ENCODE measurements at places on chromosomes 12 and 14.

DNA sequence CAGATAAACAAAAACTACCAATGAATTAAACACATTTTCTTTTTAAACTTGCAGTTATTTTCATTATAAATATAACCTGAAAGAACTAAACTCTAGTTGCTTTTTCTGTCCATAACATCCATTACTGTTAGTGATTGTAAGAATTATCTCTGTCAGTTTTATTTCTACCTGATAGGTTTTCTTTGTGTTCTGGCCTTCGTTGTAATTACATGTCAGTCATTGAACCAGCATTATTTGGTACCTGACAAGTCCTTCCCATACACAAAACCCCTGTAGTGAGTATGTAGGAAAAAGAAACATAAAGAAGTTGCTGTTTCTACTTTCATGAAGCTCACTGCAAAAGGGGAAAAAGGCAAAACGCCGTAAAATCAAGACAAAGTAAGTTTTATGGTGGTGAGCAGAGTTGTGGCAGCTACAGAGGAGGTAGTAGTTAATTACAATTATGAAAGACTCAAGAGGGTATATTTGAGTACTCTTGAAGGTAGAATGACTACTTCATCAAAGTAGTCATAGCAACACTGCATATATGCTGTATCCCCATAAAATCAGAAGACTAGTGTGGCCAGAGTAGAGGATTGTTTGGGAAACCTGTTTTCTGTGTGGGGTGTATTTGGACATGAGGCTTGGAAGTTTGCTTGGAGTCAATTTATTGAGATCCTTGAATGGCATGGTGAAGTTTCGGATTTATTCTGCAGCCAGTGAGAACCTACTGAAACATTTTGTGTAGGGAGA, 102.8 kb downstream of the SLC5A8 start:
- DNase-seq = no peak

GRCh38 chr14:51529736-51530135, 122.0 kb upstream of the FRMD6 start:
- DNase-seq = no peak

DNA sequence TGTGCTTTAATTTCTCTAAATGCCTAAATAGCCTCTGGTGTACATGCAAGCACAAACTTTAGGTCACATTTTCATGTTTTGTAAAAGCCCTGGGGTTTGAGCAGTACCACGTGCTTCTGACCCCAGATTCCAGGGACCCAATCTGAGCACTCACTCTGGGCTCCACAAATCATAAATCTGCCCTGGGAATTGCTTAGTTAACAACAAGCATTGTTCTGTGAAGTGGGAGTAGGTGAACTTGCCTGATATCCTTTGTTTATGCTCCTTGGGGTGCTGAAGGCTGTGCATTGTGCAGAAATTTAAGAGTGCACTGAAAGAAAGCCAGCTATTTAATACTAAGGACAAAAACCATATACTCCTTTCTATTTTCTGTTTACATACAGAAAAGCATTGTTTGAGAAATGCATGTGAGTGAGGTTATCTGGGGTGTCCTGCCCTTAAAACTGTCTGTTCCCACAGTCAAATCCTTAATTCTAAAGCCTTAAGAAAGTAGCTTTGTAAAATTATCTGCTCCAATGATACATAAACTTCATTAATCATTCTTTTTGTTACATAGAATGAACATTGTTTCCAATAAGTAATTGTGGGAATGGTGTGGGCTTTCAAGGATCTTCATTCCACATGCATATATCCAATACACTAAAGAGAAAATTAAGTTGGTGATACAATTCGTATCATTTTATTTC, 258.6 kb upstream of the NPAS3 start:
- DNase-seq = no peak

- no peak for DNase-seq
Observed at GRCh38 chr12:3727877-3728632, 24.9 kb downstream of the CRACR2A start.

DNA sequence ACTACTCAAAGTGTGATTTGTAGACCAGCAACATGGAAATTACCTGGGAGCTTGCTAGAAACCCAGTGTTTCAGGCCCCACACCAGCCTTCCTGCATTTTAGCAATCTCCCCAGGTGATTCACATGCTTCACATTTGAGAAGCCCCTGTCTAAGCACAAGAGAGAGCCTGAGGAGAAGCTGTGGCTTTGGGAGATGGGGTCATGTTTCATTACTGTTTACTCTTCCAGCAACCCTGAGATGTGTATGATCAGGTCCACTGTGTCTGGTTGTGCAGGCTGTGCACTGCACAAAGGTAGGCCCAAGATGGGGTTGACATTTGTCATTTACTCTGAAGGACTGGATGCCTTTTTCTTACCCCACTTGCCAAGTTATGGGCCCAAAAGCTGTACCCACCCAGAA, 190.1 kb downstream of the SLC41A2 start:
- DNase-seq = no peak

DNA sequence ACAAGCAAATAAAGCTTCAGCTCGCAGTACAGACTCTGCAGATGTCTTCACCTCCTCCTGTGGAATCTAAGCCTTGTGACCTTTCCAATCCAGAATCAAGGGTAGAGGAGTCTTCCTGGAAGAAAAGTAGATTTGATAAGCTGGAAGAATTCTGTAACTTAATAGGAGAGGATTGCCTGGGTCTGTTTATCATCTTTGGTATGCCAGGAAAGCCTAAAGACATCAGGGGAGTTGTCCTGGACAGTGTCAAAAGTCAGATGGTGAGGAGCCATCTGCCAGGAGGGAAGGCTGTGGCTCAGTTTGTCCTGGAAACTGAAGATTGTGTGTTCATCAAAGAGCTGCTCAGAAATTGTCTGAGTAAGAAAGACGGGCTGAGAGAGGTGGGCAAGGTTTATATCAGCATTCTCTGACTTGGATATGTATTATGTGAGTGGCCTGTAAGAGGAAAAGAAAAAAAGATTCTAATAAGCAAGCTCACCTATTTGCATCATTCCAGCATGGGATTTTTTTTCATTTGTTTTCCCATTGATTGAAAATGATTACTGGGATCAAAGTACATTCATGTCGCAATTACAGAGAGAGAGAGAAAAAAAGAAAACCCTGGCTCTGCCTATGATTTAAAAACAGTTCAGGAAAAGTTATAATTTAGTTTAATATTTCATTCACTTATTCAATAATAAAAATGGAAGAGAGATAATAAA, 767 bp downstream of the REP15 start:
- DNase-seq = no peak

DNA sequence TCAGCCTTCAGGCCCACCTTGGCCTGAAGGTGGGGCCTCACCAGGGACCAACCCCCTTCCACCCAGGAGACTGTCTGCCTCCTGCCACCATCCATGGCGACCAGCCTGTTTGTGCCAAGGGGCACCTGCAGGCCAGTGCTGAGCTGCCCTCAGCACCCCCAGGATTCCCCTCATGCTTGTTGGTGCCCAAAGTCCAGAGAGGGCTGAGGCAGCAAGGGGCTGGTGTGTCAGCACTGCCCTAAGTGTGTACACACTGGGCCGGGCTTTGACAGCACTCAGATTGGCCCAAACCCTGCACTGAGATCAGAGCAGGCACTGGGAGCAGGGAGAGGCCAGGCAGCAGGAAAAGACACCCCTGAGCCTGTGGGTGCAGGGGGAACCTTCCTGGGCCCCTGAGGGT, 18.6 kb downstream of the SYNJ2BP start:
- DNase-seq = no peak

Measured in activated CD8-positive, alpha-beta memory T cell treated with anti-CD3 and anti-CD28 coated beads for 4 hours (primary cell).